ENCODE measurements at places on chromosomes 1 and 21.

DNA sequence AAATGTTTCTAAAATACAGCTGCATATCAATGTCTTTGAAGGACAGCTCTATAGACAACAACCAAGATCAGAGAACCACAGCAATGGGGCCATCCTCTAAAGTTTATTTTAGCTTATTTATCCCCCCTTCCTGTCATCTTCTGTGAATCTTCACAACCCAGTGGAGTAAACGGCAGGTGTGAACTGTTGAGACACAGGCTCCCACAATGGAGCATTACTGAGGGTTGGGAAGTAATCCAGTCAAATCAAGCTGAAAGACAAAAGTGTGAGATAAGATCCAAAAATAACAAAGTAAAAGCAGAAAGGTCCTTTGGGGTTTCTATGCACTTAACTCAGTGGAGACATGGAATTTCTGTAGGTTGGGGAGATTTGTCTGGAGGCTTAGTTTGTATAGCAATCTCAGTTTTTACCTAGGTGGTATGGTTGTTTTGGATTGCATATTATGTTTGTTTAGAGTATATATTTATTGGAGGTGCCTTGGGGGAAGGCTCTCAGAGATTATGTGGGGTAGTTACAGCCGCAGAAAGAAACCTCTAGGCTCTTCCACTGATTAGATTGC lies 286.9 kb upstream of the ADGRL2 start:
- DNase-seq = no peak

DNA sequence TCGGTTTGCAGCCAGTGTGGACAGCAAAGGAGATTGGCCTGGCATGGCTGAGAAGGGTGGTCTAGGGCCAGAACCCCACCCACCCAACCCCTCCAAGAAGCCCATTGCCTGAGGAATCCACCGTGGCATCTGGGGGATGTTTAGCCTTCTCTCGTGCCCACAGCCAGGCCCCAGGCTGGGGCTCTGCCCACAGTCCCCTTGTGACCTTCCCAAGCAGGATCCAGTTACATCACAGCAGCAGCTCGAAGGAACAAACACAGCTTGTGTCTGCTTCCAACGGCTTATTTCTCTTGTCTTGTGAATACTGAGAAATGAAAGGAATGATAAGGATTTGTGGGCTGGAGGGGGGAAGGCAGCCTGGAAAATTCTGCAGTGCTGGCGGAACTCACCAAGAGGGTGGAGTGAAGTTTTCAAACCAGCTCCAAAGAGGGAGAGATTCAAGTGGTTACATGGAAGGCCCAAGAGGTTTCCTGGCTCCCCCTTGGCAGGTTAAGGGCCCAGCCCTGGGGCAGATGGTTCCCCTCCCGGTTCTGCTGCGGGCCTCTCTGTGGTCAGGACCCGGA lies 61.6 kb downstream of the DHRS3 start:
- DNase-seq = peak; percentile 88

- no peak for DNase-seq
Observed at GRCh38 chr1:55639051-55639450, 423.9 kb upstream of the USP24 start.

- no peak for DNase-seq
Observed at GRCh38 chr1:54649130-54649898, 7.7 kb downstream of the MROH7 start.

- DNase-seq = no peak
Observed at GRCh38 chr1:19203440-19203839, 6.6 kb downstream of the UBR4 start.

DNA sequence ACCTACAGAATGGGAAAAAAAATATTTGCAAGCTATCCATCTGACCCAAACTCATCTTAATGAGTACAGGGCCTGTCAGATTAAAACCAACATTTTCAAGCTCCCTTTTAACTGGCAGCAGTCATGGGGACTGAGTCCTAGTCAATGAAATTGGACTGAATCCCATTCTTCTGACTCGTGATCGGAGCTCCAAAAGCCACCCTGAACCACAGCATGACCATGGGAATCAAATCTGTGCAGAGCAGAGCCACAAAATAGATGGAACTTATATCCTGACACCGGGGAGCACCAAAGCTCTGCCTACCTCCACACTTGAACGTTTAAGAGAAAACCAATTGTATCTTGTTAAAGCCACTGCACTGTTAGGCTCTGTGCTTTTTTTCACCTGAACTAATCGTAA lies 5.0 kb upstream of the RWDD3 start:
- no peak for DNase-seq

DNA sequence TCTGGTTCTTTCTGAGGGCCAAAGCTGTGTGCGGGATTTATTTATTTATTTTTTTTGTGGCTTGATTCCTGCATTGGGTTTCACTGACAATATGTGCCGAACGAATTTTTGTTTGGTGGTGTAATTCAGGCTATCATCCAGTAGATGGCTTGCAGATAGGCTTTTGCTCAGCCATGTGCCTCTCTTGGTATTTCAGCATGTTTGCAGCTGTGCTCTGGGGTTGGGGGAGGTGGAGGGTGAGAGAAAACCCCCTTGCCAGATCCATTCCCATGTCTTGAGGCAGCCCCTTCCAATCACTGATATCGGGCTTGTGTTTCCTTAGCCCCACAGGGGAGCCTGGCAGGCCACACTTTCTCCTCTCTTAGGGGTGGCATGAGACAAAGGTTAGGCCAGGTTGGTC lies 302.4 kb downstream of the PTGER3 start:
- DNase-seq = no peak

GRCh38 chr1:121448851-121449250 lies 264.1 kb downstream of the SRGAP2C start:
- DNase-seq = no peak

DNA sequence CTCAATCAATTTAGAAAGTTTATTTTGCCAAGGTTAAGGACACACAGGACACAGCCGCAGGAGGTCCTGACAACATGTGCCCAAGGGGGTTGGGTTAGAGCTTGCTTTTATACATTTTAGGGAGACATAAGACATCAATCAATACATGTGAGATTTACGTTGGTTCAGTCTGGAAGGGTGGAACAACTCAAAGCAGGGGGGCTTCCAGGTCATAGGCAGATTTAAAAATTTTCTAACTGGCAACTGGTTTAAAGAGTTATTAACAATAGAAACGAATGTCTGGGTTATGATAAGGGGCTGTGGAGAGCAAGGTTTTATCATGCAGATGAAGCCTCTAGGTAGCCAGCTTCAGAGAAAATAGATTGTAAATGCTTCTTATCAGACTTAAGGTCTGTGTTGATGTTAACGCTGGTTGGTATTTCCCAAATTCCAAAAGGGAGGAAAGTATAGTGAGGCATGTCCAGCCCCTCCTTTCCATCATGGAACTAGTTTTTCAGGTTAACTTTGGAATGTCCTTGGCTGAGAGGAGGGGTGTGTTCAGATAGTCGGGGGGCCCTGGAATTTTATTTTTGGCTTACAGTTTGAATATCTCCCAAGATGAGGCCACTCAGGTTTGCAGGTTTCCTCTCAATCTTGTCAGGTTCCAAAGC lies 31.0 kb upstream of the TGFBR3 start:
- DNase-seq = no peak

DNA sequence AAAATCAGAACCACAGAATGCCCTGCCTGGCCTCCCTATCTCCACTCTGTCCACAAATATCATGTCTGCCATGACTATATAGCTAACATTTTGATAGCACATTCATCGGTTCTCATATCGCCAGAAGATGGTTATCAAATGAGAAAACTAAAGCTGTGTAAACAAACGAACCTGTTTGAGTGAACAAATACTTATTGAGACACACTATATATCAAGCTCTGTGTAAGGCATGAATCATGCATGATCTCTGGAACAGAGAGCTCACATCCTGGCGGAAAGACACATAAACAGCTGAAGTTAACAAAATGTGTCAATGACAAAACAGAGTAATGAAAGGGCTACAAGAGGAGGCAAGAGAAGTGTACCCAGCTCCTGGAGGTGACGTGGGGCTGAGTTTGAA lies 13.1 kb downstream of the KCND3 start:
- DNase-seq = no peak

GRCh38 chr1:89627596-89627962 lies 5.3 kb upstream of the LRRC8C start:
- DNase-seq = no peak

GRCh38 chr1:6743189-6744101 lies 41.8 kb upstream of the CAMTA1 start:
- peak; percentile 80 for DNase-seq

DNA sequence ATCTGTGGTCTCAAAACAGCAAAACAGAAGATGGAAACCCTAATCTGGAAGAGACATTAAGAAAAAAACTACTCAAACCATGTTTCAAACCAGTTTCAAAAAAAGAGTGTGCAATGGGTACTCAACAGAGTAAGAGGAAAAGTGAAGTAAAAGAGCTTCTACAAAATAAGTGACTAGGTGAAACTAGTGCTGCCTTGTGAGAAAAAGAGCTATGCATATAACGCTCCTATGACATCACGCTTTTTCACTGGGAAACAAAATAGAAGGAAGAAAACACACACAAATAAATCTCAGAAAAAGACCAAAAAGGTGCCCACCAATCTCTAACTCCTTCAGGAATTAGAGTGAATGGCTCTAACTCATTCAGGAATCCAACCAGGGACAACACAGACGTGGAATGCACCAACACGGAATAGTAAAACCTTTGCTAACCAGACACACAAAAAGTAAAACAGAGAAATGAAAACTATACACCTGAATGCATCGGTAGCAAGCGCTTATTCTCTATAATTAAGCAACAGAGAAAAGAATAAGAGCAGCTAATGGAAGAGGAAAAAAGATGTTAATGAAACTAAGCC lies 1.3 kb downstream of the FOXJ3 start:
- no peak for DNase-seq

- no peak for DNase-seq
Observed at GRCh38 chr21:39632796-39633442, 20.2 kb downstream of the B3GALT5 start.

DNA sequence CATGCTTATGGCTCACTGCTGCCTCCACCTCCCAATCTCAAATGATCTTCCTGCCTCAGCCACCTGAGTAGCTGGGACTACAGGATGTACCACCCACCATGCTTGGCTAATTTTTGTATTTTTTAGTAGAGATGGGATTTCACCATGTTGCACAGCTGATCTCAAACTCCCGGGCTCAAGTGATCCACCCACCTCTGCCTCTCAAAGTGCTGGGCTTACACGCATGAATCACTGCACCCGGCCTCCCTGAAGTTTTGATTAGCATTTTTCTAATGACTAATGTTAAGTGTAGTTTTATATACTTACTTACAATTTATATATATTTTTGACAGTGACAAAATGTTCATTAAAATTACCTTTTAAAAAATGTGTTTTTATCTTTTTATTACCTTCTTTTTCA lies 41.1 kb downstream of the ZNF678 start:
- DNase-seq = no peak

- DNase-seq = no peak
Observed at GRCh38 chr1:147560765-147561471, 19.6 kb downstream of the BCL9 start.

GRCh38 chr21:39489380-39489924 lies 37.7 kb downstream of the SH3BGR start:
- DNase-seq = no peak

DNA sequence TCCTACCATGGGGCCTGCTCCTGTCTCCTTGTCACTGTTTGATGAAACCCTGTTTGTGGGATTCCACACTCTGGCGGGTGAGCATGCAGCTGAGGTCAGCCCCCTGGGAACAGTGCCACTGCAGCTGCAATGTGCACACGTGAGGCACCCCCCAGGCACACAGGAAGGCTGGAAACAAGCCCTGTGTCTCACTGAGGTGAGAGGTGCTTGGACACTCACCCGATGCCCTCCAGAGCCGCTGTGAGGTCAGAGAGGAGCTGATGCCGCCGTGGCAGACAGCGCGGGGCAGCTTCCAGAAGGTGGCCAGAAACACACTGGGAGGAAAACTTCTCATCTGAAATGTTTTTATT lies 49.7 kb downstream of the SLX9 start:
- DNase-seq = no peak

DNA sequence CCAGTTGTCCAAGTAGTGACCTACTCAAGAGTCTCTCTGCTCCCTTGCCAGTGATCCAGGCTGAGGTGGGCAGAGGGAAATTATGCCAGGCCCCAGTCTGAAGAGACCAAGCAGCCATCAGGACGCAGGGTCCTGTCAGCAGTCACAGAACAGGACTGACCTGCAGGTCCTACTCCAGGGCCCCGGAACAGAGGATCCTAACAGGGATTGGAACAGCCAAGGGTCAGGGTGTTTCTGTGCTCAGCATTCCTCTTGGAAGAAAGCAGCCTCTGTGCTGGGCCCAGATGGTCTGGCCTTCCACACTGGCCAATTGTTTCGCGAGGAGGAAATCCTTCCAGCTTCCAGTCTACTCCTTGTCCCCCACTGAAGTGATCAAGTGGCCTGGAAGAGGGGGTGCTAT lies 41.6 kb upstream of the USP1 start:
- no peak for DNase-seq

- peak; percentile 52 for DNase-seq
Observed at GRCh38 chr1:155080312-155081228, 1.9 kb downstream of the EFNA3 start.

DNA sequence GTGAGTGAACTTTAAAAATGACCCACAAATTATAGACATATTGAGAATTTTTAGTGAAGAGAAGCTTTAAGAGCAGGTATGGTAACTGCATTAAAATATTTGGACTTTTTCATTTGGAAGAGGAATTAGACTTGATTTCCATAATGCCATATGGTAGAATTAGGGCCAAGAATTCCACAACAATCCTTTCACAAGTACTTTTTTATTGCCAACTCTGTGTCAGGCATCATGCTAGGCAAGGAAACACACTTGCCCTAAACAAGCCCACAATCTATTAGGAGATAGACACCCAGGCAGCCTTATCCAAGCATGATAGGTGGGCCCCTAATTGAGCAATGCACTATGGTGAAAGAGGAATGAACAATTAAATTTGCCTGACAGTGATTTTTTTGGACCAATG lies 353.0 kb downstream of the TGFB2 start:
- DNase-seq = no peak

DNA sequence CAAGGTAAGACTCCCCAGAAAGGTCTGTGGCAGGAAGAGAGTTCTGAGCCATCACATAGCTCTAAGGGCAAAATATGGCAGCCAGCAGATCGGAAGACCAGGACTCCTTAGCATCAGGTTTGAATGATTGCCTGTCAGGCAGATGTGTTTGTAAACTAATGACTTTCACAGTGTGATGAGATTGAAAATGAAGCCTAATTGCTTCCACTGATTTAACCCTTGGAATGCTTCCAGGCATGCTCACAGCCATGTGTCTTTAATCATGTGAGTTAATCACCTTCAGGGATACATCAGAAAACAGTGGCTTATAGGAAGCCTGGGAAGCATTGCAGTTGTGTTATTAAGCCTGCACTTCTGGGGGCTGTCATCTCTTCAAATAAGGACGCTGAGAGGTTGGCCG lies 82.8 kb downstream of the LRRC53 start:
- no peak for DNase-seq

- DNase-seq = no peak
Observed at GRCh38 chr1:117574161-117574835, 31.6 kb upstream of the TENT5C start.

- DNase-seq = no peak
Observed at GRCh38 chr1:84763912-84764680, 73.8 kb upstream of the SSX2IP start.

- peak; percentile 71 for DNase-seq
Observed at GRCh38 chr21:40841524-40842196, 5.3 kb downstream of the DSCAM start.

GRCh38 chr21:33075596-33076195 lies 5.8 kb downstream of the OLIG1 start:
- no peak for DNase-seq

GRCh38 chr21:25118648-25119047 lies 488.6 kb downstream of the MRPL39 start:
- DNase-seq = no peak

All from left hindlimb (tissue), 1 donor.